ENCODE measurements at places on chromosomes 11 and 22. TPM values are rescaled to one million over a fixed set of nuclear protein-coding genes. Genes with fewer than 3 reads are reported as not detected.

Gene ACRV1
- total RNA-seq, result not detected

Gene TRIM29
- total RNA-seq, result 208 TPM

Gene IFITM5
- total RNA-seq, result not detected

Gene PGA5
- not detected for total RNA-seq

Gene ZC3H12C
- 9.3 TPM for total RNA-seq

Gene SPON1
- total RNA-seq, result 0.48 TPM

Gene CHORDC1
- total RNA-seq, result 70.5 TPM

Gene CPT1A
- 29.7 TPM for total RNA-seq

Gene PPP6R3
- 129 TPM for total RNA-seq

Gene GRM5
- total RNA-seq, result not detected

Gene ABCG4
- 0.11 TPM for total RNA-seq

Gene KRTAP5-2
- total RNA-seq, result not detected

Gene ME3
- total RNA-seq, result 61.1 TPM

Gene MIAT
- total RNA-seq, result 0.45 TPM

Gene P2RY6
- 34.7 TPM for total RNA-seq

Gene E2F8
- total RNA-seq, result 22.0 TPM

Gene CTSC
- 124 TPM for total RNA-seq

Gene KRTAP5-10
- total RNA-seq, result not detected

Gene SMIM35
- total RNA-seq, result not detected

Gene PDE3B
- total RNA-seq, result not detected

Gene NPTXR
- 23.8 TPM for total RNA-seq

Gene AQP11
- 1.4 TPM for total RNA-seq

Gene MS4A12
- not detected for total RNA-seq

Gene AKIP1
- 16.7 TPM for total RNA-seq

Gene TYMP
- total RNA-seq, result 16.5 TPM

Gene CRYBB3
- total RNA-seq, result 2.1 TPM

Gene OR8B3
- total RNA-seq, result not detected

Gene PACS1
- 100 TPM for total RNA-seq

Gene C11orf65
- 1.9 TPM for total RNA-seq

Gene OR2AG1
- not detected for total RNA-seq

Gene C11orf16
- total RNA-seq, result not detected

Gene INSC
- not detected for total RNA-seq

Gene SLC5A1
- total RNA-seq, result not detected

Data from PC-9 (cell line).